OCI-LY7 (cell line): ENCODE measurements at places on chromosomes 6 and 20. TPM values are rescaled to one million over a fixed set of nuclear protein-coding genes. Genes with fewer than 3 reads are reported as not detected.

DNA sequence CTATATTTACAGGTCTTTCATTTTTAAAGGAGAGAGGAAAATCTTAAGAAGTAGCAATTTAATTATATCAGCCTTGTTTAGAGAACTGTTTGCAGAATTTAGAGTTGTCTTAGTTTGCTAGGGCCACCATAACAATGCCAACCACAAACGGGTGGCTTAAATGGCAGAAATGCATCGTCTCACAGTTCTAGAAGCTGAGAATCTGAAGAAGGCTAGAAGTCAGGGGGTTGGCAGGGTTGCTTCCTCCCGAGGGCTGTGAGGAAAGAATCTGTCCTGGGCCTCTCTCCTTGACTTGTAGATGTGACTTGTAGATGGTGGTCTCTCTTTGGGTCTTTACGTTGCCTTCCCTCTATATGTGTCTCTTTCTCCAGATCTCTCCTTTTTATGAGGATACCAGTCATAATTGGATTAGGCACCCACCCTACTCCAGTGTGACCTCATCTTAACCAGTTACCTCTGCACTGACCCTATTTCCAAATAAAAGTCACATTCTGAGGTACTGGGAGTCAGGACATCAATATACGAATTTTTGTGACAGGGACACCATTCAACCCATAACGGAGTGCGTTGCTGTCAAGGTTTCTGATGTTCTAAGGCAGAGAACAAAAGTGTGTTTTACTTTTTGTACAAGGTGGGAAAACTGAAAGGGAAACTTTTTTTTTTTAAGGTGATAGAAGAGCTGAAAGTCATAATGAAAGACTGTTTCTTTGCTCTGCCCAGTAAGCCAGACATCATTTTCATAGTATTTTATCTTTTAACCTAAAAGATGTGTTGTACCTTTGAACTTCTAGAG, 84.4 kb downstream of the SAMD3 start:
- DNase-seq, result no peak

DNA sequence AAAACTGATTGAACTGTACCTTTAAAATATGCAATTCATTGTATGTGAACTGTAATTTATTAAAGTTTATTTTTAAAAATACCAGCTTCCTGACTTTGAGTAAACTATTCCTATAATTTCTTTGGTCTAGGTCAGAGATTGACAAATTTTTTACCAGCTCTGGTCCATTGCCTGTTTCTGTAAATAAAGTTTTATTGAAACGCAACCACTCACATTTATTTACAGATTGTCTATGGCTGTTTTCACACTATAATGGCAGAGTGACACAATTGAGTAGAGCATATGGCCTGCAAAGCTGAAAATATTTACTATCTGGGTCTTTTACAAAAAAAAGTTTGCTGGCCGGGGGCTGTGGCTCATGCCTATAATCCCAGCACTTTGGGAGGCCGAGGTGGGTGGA, 33.0 kb upstream of the NFATC2 start:
- no peak for DNase-seq

- DNase-seq, result no peak
Measured at GRCh38 chr6:148578837-148579565, 167.8 kb upstream of the UST start.

DNA sequence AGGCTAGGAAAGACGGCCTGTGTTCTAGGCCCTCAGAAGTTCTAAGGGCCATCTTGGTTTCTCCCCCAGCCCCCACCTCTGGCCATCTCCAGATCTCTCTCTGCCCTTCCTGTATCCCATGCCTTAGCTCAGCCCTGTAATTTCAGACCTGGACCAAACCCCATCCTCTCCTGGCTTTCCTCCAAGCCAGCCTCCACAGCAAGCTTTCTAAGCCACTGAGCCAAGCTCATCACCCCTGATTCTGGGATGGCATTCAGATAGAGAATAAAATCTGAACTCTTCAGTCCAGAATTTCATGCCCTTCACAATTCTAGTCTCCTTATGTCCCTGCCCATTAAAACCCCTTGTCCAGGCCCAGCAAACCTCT, 18.9 kb upstream of the CCM2L start:
- no peak for DNase-seq

DNA sequence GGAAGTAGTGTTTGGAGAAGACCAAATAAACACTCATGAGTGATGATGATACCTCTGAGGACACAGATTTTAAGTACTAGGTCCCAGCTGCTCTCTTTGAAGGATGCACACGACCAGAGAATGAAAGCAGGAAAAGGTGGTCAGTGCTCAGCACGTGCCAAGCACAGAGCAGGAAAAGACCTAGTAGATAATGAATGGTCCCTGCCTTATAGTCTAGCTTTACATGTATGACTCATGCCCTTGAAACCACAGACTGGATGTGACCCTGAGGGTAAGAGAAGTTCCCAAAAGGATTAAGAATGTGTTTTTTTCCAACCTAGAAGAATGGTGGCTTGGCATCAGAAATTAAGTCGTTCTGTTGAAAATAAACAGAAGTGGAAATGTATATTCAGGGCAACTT, 2.8 kb upstream of the MC3R start:
- DNase-seq, result no peak

DNA sequence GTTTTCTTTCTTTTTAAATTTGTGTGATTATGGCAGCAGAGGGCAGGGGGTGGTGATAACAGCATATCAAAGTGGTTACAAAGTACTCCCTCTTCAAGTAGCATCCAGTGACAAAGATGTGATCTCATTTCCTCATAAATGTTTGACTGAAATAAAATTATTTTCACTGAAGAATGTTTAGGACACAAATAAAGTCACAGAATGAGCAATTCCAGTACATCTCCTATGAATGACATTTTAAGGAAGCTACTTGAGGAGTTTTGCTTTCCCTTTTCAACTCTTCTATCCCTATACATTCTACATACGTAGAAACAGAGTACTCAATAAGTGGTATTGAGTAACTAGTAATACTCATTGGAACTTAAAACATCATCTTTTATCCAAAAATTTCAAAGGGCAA, 13.9 kb upstream of the GABRR2 start:
- no peak for DNase-seq

GRCh38 chr6:43807228-43808061, 37.4 kb downstream of the VEGFA start:
- no peak for DNase-seq

DNA sequence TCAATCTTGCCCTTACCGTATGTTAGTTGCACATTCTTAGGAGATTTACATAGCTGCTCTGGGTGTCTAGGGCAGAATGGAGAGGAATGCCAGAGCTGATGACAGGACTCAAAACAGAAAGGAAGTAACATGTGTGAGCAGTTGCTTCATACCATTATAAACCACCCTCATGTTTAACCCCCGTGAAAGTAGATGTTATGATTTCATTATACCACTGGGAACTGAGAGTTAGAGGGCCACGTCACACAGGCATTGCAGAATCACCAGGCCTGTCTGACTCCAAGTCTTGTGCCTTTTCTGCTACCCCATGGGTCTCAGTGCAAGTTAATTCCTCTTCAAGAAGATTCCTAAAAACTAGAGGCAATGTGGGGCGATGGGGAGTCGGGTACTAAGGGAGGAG, 23.5 kb upstream of the SIM1 start:
- DNase-seq, result no peak

DNA sequence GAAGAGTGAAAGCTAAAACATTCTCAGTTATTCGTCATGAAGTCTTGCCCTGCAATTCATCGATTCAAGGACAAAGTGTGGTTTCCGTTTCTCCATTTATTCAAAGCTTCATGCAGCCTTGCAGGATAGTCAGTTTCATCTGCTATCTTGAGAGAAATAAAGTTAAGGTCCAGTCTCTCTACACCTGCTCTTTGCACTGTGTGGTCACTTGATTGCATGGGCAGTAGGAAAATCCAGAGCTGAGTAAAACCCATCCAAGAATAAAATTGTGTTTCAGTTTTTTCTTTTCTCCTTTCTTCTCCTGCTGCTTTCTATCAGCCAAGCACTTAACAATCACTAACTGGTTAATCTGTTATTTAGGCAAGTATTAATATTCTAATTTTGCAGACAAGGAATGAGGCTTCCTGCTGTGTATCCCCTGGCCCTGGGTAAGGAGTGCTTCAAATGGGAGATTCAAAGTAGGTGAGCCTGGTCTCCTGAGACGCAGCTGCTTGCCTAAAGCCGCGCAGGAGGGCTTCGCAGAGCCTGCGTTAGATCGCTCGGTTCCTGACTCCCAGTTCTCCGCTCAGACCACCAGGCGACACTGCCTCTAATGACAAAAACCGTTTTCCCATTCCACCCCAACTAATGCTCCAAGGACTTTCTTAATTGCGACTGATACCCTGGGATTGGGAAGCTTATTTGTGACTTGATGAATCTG, 808.3 kb downstream of the TFAP2A start:
- no peak for DNase-seq

GRCh38 chr6:163608204-163608644, 193.7 kb downstream of the QKI start:
- no peak for DNase-seq

DNA sequence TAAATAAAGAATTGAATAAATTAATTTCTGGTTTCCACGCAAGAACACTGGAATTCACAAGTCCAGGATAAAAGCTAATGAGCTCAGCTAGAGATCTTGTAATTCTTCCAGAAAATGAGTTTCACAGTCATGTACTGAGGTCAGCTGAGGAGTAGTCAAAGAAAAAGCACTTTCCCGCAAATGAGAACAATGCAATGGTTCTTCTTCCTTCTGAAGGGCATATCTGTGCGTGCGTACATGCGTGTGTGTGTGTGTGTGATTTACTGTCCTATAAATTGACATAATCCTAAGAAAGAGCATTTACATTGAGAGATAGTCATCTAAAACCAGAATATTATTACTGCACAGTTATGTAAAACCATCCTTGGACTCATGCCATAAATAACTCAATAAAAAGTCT, 968.9 kb upstream of the EYS start:
- no peak for DNase-seq

DNA sequence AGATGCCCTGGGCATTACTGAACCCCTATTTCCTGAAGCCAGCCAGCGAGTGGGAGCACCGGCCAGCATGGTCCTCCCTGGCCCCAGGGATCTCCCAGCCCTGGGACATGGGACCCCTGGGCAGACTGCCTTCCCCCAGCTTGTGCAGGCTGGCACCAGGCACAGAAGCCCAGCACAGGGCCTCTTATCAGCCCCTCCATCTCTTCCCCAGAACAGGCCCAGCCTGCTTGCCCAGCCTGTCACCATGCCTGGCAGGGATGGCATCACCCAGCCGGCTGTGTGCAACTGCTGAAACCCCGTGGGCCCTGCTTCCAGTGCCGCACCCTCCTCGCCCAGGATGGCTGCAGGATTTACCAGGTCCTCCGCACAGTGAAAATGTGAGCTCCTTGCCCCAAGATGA, 6.1 kb upstream of the OSBPL2 start:
- DNase-seq, result no peak

DNA sequence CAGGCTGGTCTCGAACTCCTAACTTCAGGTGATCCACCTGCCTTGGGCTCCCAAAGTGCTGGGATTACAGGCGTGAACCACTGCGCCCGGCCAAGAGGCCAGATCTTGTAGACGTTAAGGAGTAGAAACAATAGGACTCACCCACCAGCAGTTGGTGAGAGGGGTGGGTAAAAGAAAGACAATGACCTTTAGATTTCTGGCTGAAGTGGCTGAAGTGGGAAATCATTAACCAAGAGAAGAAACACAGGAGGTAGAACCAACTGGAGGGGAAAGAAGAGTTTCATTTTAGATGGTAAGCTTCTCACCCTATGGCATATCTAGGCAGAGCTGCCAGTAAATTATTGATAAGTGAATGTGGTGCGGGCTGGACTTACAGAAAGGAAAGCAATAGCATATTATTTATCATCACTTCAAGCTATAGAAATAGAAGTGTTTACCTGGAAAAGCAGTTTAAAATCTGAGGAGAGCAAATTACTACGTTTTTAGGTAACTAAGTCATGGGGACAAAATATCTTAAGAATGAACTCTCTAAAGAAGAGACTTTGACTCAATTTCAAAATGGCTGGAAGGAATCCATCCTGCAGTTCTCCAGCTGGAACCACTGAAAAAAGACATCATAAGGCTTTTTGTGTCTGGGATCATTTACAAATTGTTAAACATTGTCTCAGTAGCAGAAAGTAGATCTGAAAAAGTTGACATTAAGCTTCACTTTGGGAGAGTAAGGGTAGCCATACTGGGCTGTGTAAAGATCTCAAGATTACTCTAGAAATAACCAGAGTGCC, 109.6 kb downstream of the ALDH8A1 start:
- no peak for DNase-seq

DNA sequence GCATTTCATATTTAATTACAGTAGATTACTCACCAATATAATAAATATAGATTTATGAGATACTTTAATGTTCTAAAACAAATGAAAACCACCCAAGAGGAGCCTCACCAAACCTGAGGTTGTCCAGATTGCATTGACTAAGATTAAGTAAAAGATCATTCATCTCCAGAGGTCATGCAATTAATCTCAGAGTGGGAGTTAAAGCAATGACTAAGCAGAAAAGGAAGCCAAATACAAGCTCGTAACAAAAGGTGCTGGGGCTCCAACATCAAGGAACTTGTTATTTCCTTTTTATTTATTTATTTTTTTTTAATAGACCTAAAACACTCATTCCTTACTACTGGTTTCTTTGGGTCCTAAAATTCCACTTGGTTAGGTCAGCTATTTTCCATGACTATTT, 57.7 kb downstream of the RSPO3 start:
- DNase-seq, result no peak

DNA sequence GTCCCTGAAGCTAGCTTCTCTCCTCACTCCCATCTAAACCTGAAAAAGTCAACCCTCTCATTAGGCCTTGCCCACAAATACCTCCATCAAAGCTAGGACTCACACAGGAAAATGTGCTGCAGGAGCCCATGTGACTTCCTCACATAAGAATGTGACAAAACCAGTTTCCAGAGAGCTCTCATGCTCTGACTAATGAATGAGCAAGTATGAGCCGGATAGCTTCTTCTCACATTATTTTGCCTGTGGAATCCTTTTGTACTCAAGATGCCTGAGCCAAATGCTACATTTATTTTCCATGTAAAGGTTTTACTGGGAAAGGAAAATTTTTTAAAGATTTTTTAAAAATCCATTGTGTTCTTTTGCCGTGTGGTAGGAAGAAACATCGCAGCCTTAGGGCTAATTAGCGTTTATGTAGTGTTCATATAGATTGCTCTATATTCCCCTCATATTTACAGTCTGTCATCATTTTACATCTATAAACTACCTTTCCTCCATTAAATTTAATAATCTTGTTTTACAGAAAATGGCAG, 68.6 kb upstream of the CCN6 start:
- no peak for DNase-seq

DNA sequence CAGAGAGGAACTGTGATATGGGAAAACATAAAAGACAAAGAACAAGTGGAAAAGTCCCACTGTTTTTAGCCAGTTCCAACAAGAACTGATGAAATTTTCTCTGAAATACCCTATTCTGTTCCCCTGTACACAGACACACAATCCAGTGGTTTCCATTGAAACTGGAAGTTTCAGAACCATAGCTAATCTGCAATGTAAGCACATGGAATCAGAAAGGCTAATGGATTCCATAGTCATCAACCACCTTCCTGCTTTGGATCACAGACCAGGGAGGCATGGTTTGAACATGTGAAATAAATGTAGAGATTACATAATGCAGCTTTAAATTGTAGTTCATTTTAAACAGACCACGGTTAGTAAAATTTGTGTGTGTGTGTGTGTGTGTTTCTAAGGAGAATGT, 242.1 kb downstream of the GJA1 start:
- DNase-seq, result no peak

Gene OPRM1
- not detected in 2 replicates for total RNA-seq

Gene CLPSL2
- not detected in 2 replicates for total RNA-seq

Gene ITPR3
- 83.5 and 88.6 TPM in 2 replicates for total RNA-seq

Gene SOBP
- 29.4 and 31.3 TPM in 2 replicates for total RNA-seq

Gene RFX6
- not detected in 2 replicates for total RNA-seq

Gene ID4
- total RNA-seq, result 1.6 and 2.5 TPM in 2 replicates

Gene OR12D1
- not detected in 2 replicates for total RNA-seq

Gene NOTCH4
- 2.1 and 2.4 TPM in 2 replicates for total RNA-seq

Gene LIME1
- total RNA-seq, result 67.9 and 75.6 TPM in 2 replicates

Gene RNF182
- total RNA-seq, result not detected in 2 replicates
